ENCODE measurements at places on chromosomes 2 and 18.

GRCh38 chr2:8754106-8754776 lies 72.4 kb downstream of the ID2 start:
- peak; percentile 11 for DNase-seq

DNA sequence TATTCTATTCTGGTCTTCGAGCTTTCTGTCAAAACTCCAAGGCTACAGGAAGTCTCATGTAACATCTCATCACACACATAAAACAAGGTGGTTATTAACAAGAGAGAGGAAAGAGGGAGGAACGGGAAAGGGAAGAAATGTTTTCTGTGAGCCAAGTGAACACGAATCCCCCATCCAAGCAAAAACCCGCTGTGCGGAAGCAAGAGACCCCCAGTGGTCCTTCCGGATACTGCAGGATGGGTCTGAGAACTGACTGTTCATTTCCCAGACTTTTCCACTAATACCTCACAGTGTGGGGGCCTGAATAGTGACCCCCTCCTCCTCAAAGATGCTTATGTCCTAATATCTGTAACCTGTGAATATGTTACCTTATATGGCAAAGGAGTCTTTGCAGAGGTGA lies 19.0 kb upstream of the DIPK1C start:
- no peak for DNase-seq

DNA sequence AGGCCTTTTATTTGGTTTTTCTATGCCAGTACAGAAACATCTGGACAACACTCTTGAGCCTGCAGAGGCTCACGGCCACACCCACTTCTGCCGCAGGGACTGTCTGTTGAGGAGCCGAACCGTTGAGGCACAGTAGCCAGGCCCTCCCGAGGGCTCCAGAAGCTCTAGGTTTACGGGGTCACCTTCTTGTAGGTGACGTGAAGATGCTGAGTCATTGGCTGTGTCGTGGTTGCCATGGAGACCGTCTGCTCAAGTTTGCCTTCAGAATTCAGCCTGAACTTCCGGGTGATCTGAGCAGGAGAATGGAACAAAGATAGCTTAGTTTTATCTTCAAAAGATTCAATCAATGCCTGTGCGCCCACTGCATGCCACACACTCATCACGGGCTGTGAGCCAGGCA lies 25.9 kb downstream of the BOK start:
- peak; percentile 44 for DNase-seq

DNA sequence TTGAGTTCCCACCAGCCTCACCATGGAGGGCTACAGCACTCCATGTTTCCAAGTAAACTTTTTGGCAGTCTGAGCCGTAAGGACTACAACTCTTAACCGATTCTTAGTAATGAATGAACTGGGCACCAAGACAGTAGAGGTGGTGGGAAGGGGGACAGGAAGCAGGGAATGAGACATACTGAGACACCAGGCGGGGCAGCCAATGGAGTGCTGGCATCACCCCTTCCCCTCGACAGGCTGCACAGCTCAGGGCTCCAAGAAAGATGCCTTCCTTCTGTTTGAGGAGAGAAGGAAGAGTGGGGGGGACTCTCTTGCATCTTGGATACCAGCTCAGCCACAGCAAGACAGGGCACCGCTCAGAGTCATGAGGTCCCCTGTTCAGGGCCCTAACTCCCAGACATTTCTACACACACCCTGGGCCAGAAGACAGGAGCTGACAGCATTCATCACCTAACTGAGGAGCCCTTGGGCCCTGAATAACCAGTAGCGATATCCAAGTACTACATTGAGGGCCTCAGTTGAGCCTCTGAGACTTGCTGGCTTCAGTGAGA lies 45.2 kb downstream of the USP34 start:
- no peak for DNase-seq

GRCh38 chr18:78087338-78087737 lies 837.7 kb downstream of the GALR1 start:
- no peak for DNase-seq

GRCh38 chr2:194556629-194557028 lies 1100.4 kb upstream of the SLC39A10 start:
- DNase-seq: no peak

GRCh38 chr2:234998404-234999211 lies 46.8 kb downstream of the SH3BP4 start:
- DNase-seq: peak; percentile 45

Measured in renal cortical epithelial cell (primary cell).